NCI-H446 (cell line): ENCODE measurements at places on chromosomes 6 and 20.

DNA sequence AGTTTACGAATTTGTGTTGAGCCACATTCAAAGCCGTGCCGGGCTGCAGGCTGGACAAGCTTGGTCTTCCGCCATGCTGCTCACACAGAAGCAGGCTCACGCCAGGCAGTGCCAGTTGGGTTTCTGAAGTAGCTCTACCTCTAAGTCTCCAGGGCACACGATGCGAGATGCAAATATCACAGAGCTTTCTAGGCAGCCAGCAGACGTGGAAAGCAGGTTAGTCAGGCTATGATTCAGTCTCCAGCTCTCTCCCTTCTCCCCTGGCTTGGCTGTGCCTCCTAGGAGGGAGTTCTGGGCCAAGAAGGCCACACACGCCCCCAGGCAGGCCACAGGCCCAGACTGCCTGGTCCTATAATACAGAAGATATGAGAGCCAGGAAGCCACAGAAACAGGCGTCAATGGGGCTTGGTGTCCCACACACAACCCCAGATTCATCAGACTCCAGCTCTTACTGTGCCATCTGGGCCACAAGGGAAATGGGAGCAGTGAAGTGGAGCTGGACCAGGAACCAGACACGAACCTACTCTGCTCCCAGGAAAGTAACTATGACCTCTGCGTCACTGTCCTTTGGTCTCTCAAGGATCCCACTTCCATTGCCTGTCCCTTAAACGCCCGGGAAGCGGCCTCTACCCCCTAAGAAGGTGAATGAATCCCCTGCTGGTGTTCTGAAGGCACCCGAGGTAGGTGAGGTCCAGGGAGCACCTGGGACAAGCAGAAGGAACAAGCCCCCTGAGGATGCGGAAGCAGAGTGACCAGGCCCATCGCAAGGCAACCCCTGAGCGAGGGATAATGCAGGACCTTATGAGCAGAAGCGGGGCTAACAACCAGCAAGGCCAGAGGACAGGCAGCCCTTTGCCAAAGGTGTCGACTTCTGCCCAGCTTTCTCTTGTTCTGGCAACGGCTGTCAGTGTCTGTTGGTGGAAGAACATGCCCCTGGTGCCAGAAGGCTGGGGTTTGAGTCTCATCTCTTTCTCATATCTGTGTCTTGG, 61.2 kb downstream of the GFOD1 start:
- no peak for DNase-seq

DNA sequence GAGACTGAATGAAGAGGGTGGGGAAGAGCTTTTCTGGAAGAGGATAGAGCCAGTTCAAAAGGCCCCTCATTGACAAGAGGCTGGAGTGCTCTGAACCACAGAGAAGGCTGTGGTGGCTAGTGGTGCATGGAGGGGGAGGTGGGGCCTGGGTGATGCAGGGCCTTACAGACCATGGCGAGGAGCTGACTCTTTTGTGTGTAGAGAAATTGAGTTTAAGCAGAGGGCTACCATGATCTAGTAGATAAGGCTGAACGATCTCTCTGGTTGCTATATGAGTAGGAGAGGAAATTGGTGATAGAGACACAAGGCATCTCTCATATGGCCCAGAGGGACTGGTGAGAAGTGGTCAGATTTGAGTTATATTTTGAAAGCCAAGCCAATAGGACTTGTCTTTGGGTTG, 137.6 kb downstream of the UST start:
- DNase-seq: no peak

GRCh38 chr6:45743028-45743615, 272.5 kb downstream of the CLIC5 start:
- DNase-seq: no peak

- DNase-seq: no peak
Measured at GRCh38 chr6:38221251-38221650, 401.7 kb downstream of the ZFAND3 start.

- DNase-seq: no peak
Measured at GRCh38 chr6:39143238-39143930, 28.4 kb upstream of the SAYSD1 start.

DNA sequence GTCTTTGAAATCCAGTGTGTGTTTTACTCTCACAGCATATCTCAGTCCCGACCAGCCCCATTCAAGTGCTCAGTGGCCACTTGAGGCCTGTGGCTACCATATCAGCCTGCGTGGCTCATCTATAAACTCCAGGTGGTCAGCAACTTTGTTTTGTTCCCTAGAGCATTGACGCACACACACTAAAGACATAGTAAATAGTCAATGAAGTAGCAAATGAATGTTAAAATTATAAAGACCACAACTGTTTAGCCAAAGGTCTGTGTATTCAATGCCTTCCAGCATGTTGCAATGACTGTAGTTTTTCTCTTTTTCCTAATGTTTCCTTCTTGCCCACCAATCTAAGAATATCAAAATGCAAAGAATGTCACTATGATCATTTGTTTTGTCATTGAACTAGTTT, 238.2 kb upstream of the ZNF217 start:
- no peak for DNase-seq

GRCh38 chr20:25464501-25465242, 57.2 kb downstream of the GINS1 start:
- DNase-seq: no peak

DNA sequence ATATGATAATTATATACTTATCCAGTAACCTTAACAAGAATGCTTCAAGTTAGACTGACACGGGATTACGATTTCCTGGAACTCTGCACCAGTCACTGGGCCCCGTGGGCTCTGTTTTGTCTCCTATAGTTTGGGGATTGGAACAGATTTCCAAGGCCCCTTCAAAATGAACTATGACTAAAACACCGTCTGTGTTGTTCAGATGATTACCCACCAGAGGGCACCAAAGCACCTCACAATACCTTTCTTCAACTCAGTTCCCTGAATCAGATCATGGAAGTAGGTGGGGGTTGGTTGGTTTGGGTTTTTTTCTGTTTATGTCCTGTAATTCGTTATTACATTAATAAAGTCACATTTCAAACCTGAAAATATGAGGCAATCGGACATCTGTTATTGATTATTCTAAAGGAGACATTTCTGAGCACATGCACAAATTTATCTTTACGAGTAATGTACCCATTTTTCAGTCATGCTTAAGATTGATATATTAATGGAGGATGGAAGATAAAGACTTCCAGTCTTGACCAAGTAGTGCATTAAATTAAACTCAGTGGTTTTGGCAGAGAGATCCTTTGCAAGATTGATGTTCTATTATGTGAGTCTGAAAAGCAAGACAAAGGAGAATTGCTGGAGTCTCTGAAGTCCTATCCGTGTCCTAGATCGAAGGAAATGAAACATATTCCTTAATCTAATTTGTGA, 112.0 kb upstream of the COL21A1 start:
- DNase-seq: peak; percentile 67
